ENCODE measurements at places on chromosomes 1 and 21. TPM values are rescaled to one million over a fixed set of nuclear protein-coding genes. Genes with fewer than 3 reads are reported as not detected.

Gene SPRR2A
- not detected for total RNA-seq

Gene DDR2
- 58.2 TPM for total RNA-seq

Gene GPR25
- not detected for total RNA-seq

Gene ACTN2
- total RNA-seq: 522 TPM

Gene CSF3R
- 1.3 TPM for total RNA-seq

Gene AGTRAP
- 24.8 TPM for total RNA-seq

Gene TMOD4
- total RNA-seq: 15.2 TPM

GRCh38 chr1:182169203-182169602, 107.7 kb upstream of the ZNF648 start:
- no peak overlapping the region for H3K27ac ChIP-seq
- H3K36me3 ChIP-seq: no peaks in the 10 kb centered on the region
- peak; percentile 51 for DNase-seq
- H3K4me1 ChIP-seq: peaks cover 13% of the 10 kb centered on the region

DNA sequence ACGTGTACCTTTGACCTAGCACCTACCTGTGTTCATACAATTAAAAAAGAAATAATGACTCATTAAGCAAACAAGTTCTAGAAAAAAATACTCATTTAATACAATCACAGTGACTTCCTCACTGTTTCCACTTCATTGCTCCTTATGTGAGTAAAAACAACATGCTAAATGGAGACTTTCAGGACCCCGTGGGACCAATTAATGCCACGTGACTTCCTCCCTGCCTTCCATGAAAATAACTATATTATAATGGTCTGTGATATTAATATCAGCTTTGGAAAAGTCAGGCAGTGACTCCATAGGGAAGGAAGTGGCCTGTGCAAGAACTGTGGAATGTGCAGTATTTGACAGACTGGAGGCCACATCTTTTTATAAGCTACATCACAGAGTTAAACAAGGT, 337.8 kb downstream of the HLX start:
- no peaks in the 10 kb centered on the region for H3K36me3 ChIP-seq
- H3K27me3 ChIP-seq: no peaks in the 10 kb centered on the region
- no peak overlapping the region for H3K4me3 ChIP-seq
- H3K27ac ChIP-seq: peak overlapping the region; percentile 66
- DNase-seq: peak; percentile 91

- peak; percentile 18 for DNase-seq
- H3K36me3 ChIP-seq: no peaks in the 10 kb centered on the region
- no peak overlapping the region for H3K27ac ChIP-seq
- H3K4me1 ChIP-seq: no peaks in the 10 kb centered on the region
These were observed 10.3 kb upstream of the SLC30A10 start for GRCh38 chr1:219938706-219939105.

DNA sequence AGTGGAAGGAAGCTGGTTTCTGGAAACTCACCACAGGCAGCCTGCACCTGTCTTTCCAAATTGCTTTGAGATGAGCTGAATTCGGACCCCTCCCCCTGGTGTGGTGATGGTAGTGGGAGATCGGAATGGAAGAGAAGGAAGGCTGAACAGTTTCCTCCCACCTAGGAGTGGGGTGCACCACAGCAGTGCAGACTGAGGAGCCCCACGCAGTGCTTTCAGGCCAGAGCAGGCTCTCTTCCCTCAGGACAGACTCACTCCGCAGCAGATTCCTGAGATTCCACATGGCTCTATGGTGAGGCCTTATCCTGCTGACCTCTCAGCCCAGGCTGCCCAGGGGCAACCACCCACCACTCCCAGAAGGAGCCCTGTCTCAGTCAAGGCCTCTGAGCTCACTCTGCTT, 80.9 kb downstream of the ATP1A1 start:
- no peaks in the 10 kb centered on the region for H3K36me3 ChIP-seq
- H3K4me1 ChIP-seq: peaks cover 13% of the 10 kb centered on the region
- no peaks in the 10 kb centered on the region for H3K27me3 ChIP-seq
- H3K27ac ChIP-seq: no peak overlapping the region

DNA sequence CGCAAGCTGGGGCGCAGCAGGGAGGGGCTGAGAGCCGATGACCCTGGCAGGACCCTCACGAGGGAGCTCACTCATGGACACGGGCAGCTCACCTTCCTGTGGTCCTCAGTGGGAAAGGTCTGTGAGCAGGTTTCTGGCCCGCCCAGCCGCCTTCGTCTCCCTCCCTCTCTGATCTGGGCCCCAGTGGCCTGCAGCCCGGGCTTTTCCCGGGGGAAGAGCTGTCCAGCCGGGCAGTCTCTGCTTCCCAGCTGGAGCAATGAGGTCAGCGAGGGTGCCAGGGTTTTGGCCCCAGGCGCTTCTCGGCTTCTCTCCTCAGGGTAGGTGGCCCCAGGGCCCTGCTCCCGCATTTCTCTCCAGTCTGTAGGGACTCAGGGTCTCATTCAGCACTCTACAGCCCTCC, 22.2 kb upstream of the ARHGEF16 start:
- no peak overlapping the region for H3K4me3 ChIP-seq
- no peaks in the 10 kb centered on the region for H3K4me1 ChIP-seq
- no peaks in the 10 kb centered on the region for H3K36me3 ChIP-seq
- no peak for DNase-seq

- peak; percentile 72 for DNase-seq
- H3K4me1 ChIP-seq: peaks cover 47% of the 10 kb centered on the region
- H3K27ac ChIP-seq: peak overlapping the region; percentile 98
- H3K4me3 ChIP-seq: peak overlapping the region; percentile 96
- no peaks in the 10 kb centered on the region for H3K27me3 ChIP-seq
- H3K36me3 ChIP-seq: peaks cover 30% of the 10 kb centered on the region
These were observed 920 bp downstream of the MTHFR start for GRCh38 chr1:11804666-11805421.

DNA sequence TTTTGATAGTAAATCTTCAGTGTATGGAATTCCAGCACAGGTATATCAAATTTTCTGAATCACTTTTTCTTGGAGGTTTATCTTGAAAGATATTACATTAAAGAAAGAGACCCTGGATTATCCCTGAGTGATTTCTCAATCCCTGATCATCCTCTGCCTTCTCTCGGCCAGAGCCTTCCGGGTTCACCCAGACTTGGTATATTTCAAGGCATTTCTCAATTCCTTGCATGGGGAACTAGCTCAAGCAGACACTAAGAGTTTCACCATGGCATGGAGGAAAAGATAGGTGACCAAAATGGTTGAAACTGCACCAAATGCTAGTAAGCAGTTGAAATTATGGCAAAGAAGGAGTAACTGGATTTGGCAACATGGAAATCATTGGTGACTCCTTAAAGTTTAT, 5.7 kb downstream of the VAMP4 start:
- no peak for DNase-seq
- no peak overlapping the region for H3K27ac ChIP-seq
- H3K27me3 ChIP-seq: no peaks in the 10 kb centered on the region
- peaks cover 3% of the 10 kb centered on the region for H3K4me1 ChIP-seq
- no peak overlapping the region for H3K4me3 ChIP-seq

- peak overlapping the region; percentile 11 for H3K27ac ChIP-seq
- peaks cover 7% of the 10 kb centered on the region for H3K36me3 ChIP-seq
- H3K27me3 ChIP-seq: no peaks in the 10 kb centered on the region
These were observed 43.1 kb downstream of the PBX1 start for GRCh38 chr1:164602101-164602422.

GRCh38 chr1:97608272-97608671, 312.6 kb downstream of the DPYD start:
- no peaks in the 10 kb centered on the region for H3K36me3 ChIP-seq
- H3K27me3 ChIP-seq: no peaks in the 10 kb centered on the region
- no peaks in the 10 kb centered on the region for H3K4me1 ChIP-seq
- no peak overlapping the region for H3K4me3 ChIP-seq
- H3K27ac ChIP-seq: no peak overlapping the region
- DNase-seq: no peak

DNA sequence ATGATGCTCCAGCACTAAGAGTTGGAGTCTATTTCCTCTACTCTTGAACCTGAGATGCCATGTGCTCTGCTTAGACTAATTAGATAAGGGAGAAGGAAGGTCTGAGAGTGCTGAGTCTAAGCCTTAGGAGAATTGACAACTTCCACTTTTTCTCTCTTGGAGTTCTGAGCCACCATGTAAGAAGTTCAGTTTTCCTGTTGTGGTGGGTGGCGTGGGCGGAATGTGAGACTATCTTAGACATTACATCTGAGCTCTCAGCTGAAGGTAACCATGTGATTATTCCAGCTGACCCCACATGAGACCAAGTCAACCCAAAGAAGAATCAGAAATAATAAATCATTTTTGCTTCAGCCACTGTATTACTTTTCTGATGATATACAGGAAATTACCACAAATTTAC, 404.5 kb upstream of the LRRC7 start:
- no peaks in the 10 kb centered on the region for H3K36me3 ChIP-seq
- no peaks in the 10 kb centered on the region for H3K4me1 ChIP-seq
- DNase-seq: no peak
- no peak overlapping the region for H3K4me3 ChIP-seq

DNA sequence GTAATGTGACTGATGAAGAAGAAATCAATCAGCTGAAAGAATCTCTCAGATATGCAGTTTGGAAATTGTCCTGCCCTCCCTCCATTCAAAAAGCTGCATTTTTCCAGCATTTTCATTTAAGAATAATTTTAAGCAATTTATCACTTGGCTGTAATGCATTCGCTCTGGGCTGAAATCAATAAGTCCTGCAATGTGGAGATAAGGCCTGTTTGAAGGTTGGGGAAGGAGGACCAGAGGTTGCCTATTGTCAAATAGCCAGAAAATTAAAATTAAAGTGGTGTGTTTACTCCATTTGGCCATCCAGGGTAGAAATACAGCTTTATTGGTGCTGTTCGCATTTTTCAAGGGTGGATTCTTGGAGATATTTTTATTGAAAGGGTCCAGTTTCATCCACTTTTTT, 187.6 kb upstream of the NFIA start:
- no peak for DNase-seq
- peaks cover 35% of the 10 kb centered on the region for H3K4me1 ChIP-seq

Data from muscle of leg (tissue), 16 donors.